Dermis blood vessel endothelial cell (primary cell): ENCODE measurements at places on chromosomes 6 and 20. TPM values are rescaled to one million over a fixed set of nuclear protein-coding genes. Genes with fewer than 3 reads are reported as not detected.

Gene ULBP1
- 0.17 and 0.23 TPM in 2 replicates for total RNA-seq

Gene DZANK1
- total RNA-seq: 0.34 and 0.70 TPM in 2 replicates

Gene CALHM5
- total RNA-seq: 2.5 and 3.4 TPM in 2 replicates

Gene CEP57L1
- total RNA-seq: 17.9 and 24.9 TPM in 2 replicates

Gene RBBP8NL
- not detected in 2 replicates for total RNA-seq

Gene ITPR3
- total RNA-seq: 26.9 and 42.0 TPM in 2 replicates

Gene POU5F1
- total RNA-seq: 0.68 TPM in 1 of 2 replicates, not detected in the other
